ENCODE measurements at places on chromosomes 5 and 9.

DNA sequence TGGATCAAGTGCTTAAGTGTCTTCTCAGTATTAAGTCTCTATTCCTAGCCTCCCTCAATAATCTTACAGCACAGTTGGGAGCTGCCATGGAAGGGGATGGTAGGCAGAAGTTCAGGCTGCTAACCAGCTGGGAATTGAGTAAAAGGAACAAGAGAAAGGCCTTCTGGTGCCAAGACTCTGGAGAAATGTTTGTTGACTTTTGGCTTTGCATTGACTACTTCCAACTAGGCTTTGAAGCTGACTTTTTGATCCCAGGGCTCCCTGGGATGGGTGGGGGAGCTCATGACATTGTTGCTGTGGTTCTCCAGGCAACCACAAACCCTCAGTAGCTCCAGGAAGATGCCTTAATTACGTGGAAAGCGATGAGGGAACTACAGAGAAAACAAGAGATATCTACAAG is 85.2 kb upstream of the HTR4 start:
- DNase-seq: peak; percentile 49

GRCh38 chr9:34544035-34544434 is 21.2 kb upstream of the ENHO start:
- no peak for DNase-seq

- DNase-seq: no peak
Observed at GRCh38 chr5:127826011-127826410, 122.8 kb downstream of the CCDC192 start.

GRCh38 chr9:114371343-114371944 is 16.3 kb downstream of the AKNA start:
- no peak for DNase-seq

DNA sequence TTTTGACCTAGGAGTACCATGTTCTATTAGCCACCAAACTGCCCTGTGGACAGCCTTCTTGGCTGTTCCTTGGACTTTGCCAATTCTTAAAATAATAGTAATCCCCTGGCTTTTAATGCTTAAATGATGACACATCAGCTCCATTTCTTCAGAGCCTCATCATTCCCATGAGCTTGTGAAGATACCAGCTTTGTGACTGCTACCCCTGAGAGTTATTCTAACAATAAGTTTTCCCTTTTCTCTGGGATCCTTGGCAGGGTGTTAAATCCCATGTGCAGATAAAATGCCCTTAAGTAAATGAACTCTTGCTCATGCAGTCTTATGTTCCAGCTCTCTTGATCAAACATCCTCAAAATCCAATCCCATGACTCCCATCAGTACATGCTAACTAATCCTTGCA is 415.3 kb downstream of the CETN3 start:
- DNase-seq: peak; percentile 64

DNA sequence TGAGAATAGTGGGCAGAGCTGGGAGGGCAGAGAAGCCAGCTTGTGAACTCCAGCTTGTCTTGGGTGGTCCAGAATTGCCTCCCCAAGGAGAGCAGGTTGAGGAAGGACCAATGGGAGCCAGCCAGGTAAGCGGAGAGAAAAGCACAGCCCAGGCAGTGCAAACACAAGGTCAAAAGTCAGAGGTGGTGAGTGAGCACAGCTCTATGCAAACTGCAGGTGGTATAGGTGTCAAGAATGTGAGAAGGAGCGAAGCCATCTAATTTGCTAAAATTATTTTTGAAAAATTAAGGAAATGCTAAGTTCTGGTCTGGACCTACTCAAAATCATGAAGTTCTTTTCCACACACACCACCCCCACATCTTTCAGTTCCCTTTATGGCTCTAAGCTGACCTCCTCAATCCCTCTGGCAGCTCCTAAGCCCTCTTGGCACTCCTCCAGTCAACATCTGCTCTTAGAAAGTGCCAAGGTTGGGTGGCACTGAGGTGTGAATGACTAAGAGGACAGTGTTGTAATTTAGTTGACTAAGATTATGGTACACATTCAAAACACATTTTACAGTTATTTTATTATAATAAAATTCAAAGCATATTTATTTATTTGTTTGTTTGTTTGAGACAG is 6.6 kb upstream of the OTULINL start:
- no peak for DNase-seq

GRCh38 chr9:95592931-95593330 is 76.2 kb upstream of the PTCH1 start:
- DNase-seq: no peak

DNA sequence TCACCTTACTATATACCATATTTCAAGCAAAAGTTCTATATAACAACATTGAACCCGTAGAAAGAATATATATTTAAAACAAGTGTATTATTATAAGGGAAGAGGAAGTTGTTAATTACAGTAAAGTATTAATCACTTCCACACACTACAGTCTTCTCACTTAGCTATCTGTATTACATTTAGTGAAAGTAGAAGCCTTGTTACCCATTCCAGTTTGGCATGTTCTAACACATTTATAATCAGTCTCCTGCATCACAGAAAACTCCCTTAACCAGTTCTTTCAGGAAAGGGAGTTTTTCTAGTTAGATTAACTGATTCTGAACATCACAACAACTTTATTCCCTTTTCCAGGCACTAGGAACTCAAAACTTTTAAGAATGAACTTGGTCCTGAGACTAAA is 6.9 kb downstream of the RAB14 start:
- DNase-seq: no peak
